ENCODE measurements at places on chromosomes 7 and 10. TPM values are rescaled to one million over a fixed set of nuclear protein-coding genes. Genes with fewer than 3 reads are reported as not detected.
A peak's percentile ranks its signal among the peaks of the same experiment; 100 is the strongest.

Gene VWC2
- 4.0 TPM for total RNA-seq

- H3K27me3 ChIP-seq, result no peaks in the 10 kb centered on the region
- DNase-seq, result no peak
- H3K36me3 ChIP-seq, result peaks cover 30% of the 10 kb centered on the region
- no peak overlapping the region for H3K4me3 ChIP-seq
- H3K27ac ChIP-seq, result peak overlapping the region; percentile 60
- peaks cover 44% of the 10 kb centered on the region for H3K4me1 ChIP-seq
These were observed 173.2 kb downstream of the RTKN2 start for GRCh38 chr10:62095181-62096122.

DNA sequence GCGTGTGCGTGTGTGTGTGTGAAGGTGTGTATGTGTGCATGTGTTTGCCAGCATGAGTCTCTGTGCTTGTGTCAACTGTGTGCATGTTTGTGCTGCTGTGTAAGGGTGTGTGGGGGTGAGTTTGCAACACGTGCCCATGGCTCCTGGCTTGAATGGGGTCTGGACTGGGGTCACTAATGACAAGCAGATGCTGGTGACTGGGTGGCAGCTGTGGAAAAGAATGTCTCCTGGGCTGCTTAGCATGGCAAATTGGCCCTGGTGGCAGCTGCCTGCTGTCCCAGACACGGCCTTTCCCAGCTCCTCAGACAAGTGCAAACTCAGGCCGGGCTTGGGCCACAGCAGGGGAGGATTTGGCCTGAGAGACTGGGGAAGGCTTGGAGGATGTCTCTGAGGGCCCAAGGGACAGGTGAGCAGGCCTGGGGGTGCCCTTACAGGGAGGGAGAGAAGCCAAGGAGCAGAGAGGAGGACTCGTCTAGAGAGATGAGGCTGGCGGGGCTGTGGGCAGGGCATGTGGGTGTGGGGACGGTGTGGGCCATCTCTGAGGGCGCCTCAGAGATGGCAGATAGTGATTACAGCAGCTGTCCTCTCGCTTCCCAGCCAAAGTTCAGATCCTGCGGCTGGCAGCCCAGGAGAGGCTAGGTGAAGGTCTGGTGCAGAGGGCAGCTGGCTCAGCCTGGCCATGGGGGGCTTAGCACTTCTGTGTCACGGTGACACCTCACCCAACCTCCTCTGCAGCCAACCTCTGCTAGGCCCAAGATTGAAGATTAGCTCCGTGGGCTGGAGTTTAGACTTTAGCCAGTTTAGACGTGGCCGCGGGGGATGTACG is 1.5 kb downstream of the AQP1 start:
- H3K36me3 ChIP-seq, result no peaks in the 10 kb centered on the region
- H3K4me1 ChIP-seq, result peaks cover 98% of the 10 kb centered on the region
- peak overlapping the region; percentile 44 for H3K4me3 ChIP-seq
- no peak for DNase-seq
- H3K27ac ChIP-seq, result peak overlapping the region; percentile 82

DNA sequence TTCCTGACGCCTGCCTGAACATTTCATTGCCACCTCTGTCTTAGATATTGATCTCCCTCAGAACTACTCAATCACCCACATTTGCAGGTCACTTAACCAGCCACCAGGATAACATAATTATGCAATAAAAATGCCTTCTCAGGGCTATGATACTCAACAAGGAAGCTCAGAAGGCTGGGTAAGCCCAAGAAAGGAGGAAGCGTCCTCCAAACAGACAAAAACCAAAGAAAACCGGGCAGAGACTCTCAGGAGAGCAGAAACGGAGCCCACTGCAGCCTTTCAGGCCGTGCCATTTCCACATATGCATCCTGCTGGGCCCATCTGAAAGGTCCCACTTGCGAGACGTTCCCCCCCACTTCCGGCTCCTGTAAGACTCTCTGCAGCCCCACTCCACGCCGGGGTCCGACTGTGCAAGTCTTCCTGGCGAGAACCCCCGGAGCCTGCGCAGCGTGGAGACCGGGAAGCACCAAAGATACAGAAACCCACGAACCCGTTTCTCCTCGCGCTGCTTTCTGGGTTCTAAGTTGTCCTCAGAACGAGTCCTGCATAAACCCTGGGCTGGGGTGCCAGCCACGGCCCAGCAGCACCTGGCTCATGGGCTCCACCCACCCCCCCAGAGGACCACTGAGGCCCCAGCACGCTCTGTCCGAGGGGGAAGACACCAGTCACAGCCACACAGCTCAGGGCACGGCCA is 83.7 kb downstream of the DIP2C start:
- no peaks in the 10 kb centered on the region for H3K36me3 ChIP-seq
- H3K4me3 ChIP-seq, result no peak overlapping the region
- H3K4me1 ChIP-seq, result peaks cover 34% of the 10 kb centered on the region
- no peak for DNase-seq

Gene A1CF
- total RNA-seq, result not detected

Gene NACAD
- total RNA-seq, result 5.9 TPM

Gene HOXA4
- total RNA-seq, result 0.59 TPM

DNA sequence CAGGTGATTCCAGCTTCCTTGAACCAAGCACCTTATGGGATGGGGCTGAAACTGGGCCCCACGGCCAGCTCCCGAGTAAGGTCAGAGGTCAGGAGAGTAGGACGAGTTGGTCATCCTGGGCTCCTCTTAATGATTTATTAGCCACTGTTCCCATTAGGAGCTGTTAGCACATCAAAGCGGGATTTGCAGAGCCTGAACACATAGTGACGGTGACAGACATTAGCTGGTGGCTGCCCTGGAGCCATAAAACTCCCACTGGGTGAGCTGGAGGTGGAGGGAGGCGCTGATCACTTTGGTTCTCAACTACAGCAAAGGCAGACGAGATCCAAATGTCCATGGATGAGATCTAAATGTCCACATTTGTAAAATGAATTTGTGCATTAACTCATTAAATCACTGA is 48.1 kb downstream of the COL13A1 start:
- H3K27ac ChIP-seq, result no peak overlapping the region
- no peak overlapping the region for H3K4me3 ChIP-seq
- H3K27me3 ChIP-seq, result no peaks in the 10 kb centered on the region
- H3K4me1 ChIP-seq, result no peaks in the 10 kb centered on the region

- H3K27me3 ChIP-seq, result no peaks in the 10 kb centered on the region
- H3K4me3 ChIP-seq, result no peak overlapping the region
- H3K4me1 ChIP-seq, result peaks cover 52% of the 10 kb centered on the region
- peaks cover 36% of the 10 kb centered on the region for H3K36me3 ChIP-seq
- peak; percentile 60 for DNase-seq
- peak overlapping the region; percentile 90 for H3K27ac ChIP-seq
These were observed 23.2 kb upstream of the BMPR1A start for GRCh38 chr10:86733260-86733671.

GRCh38 chr10:6737080-6737641 is 157.1 kb upstream of the PRKCQ start:
- no peak for DNase-seq
- H3K4me3 ChIP-seq, result no peak overlapping the region
- H3K36me3 ChIP-seq, result no peaks in the 10 kb centered on the region
- no peaks in the 10 kb centered on the region for H3K4me1 ChIP-seq

DNA sequence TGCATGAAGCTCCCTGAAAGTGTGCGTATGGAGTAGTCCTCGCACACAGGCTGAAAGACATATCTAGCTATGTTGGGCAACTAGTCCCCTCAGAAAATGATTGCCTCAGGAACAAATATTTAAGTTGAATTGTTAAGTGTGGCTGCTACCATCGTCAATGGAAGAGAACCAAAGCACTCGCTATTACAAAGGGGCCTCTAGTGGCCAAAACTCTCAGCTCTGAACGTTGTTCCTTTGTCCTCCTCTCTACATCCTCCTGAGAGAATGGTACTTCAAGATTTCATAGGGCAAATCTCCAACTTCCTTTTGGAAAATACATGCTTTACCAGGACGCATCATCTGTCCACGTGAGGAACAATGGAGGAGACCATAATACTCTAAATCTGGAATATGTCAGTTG is 209.9 kb downstream of the NRG3 start:
- H3K4me3 ChIP-seq, result no peak overlapping the region
- H3K4me1 ChIP-seq, result no peaks in the 10 kb centered on the region
- H3K27me3 ChIP-seq, result no peaks in the 10 kb centered on the region
- DNase-seq, result no peak
- H3K36me3 ChIP-seq, result no peaks in the 10 kb centered on the region

DNA sequence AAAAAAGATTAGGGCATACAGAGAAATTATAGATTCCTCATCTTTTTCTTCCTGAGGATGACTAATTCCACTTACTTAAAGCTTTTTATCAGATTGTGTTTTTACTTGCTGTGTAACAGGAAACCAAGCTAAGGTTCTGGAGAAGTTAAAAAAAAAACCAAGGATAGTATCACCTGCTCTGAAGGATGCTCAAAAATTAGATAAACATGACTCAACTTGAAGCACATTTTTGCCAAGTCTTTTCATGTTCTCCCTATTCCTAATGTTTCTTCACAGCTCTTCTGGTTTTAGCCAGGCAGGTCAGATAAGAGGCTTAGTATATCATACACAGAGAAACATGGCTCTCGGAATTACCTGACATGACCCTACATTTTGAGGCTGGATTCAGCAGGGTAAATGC is 90.3 kb downstream of the CPEB3 start:
- H3K27ac ChIP-seq, result no peak overlapping the region
- H3K27me3 ChIP-seq, result no peaks in the 10 kb centered on the region
- no peak overlapping the region for H3K4me3 ChIP-seq
- H3K4me1 ChIP-seq, result no peaks in the 10 kb centered on the region
- no peaks in the 10 kb centered on the region for H3K36me3 ChIP-seq

GRCh38 chr10:26112532-26112931 is 104.0 kb upstream of the GAD2 start:
- no peak overlapping the region for H3K27ac ChIP-seq
- H3K4me3 ChIP-seq, result no peak overlapping the region
- no peaks in the 10 kb centered on the region for H3K4me1 ChIP-seq

- H3K4me1 ChIP-seq, result no peaks in the 10 kb centered on the region
- no peak overlapping the region for H3K4me3 ChIP-seq
- no peaks in the 10 kb centered on the region for H3K36me3 ChIP-seq
- no peak overlapping the region for H3K27ac ChIP-seq
- no peak for DNase-seq
These were observed 145.6 kb upstream of the SEMA3C start for GRCh38 chr7:81064426-81064825.

Gene GCC1
- total RNA-seq, result 10.1 TPM

Gene COL17A1
- 0.26 TPM for total RNA-seq

Gene FUOM
- 32.6 TPM for total RNA-seq

- no peak overlapping the region for H3K4me3 ChIP-seq
- no peaks in the 10 kb centered on the region for H3K27me3 ChIP-seq
- H3K4me1 ChIP-seq, result no peaks in the 10 kb centered on the region
- H3K36me3 ChIP-seq, result no peaks in the 10 kb centered on the region
- no peak overlapping the region for H3K27ac ChIP-seq
These were observed 232.1 kb upstream of the GRB10 start for GRCh38 chr7:51014811-51015210.

DNA sequence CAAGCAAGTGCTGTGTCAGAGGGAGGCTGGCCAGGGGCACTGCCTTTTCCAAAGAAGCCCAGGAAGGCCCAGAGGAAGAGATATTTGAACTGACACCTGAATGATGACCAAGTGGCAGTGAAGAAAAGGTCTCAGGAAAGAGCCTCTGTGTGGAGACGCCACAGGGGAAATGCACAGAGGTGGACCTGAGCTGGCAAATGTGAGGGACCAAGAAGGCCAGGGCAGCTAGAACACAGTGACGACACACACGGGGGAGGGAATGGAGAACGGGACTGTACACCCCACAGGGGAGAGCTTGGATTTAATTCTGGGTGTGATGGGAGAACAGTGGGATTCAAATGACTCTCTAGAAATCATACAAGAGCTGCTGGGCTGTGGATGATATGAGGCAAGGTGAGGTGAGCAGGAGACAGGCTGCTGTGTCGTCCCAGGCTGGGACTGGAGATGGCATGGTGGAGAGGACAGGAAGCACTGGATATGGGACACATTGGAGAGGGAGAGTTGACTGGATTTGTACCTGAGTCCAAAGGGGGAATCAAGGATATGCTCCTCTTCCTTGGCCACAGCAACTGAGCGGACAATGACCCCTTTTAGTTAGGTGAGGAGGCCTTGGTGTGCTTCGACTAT is 84.2 kb upstream of the DDC start:
- H3K4me1 ChIP-seq, result peaks cover 39% of the 10 kb centered on the region
- no peak overlapping the region for H3K27ac ChIP-seq
- no peaks in the 10 kb centered on the region for H3K36me3 ChIP-seq
- no peak for DNase-seq

Gene FAM24A
- not detected for total RNA-seq

Gene CTAGE15
- total RNA-seq, result not detected

Gene AOC1
- not detected for total RNA-seq

DNA sequence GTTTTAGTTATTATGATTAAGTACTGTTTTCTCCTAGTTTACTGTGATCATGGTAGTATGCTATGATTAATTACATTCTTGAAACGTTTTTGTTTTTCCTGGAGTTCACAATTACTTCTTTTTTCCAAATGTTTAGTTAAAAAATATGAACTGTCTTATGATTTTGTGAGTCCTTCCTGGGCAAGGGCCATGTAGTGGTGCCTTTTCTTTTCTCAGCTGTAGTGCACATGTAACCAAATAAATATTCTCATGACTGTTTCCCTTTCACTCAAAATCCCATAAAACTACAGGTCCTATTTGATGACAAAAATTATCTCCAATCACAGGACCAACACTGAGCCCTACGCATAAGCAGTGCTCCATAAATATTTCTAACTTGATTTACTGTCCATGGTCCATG is 118.9 kb upstream of the EGR2 start:
- H3K36me3 ChIP-seq, result no peaks in the 10 kb centered on the region
- H3K27me3 ChIP-seq, result no peaks in the 10 kb centered on the region
- DNase-seq, result no peak
- no peaks in the 10 kb centered on the region for H3K4me1 ChIP-seq

Gene CFAP58
- 3.5 TPM for total RNA-seq

DNA sequence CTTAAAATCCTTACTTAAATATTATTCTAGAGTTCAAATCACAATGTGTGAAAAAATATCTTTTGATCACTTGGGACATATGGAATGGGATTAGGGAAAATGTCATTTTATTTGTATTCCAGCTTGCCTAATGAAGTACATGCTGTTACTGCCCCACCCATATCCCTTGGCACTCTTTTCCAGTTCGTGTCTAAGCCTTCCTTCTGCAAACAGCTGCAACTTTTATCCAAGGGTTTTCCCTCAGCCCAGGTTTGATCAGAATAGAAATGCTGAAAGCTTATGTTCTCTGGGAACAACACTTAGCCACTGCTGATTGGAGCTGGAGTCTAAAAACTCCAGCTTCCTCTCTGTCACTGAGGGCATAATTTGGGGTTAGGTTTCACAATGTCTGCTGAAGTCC is 214.1 kb upstream of the FAM3C start:
- DNase-seq, result no peak
- H3K4me1 ChIP-seq, result peaks cover 24% of the 10 kb centered on the region
- peak overlapping the region; percentile 8 for H3K27ac ChIP-seq
- no peaks in the 10 kb centered on the region for H3K36me3 ChIP-seq
- H3K27me3 ChIP-seq, result no peaks in the 10 kb centered on the region
- H3K4me3 ChIP-seq, result no peak overlapping the region
